ENCODE measurements at places on chromosomes 1 and 21.

GRCh38 chr1:6198646-6199297, 623 bp downstream of the RPL22 start:
- no peak for DNase-seq

GRCh38 chr1:155522069-155522468, 40.5 kb downstream of the ASH1L start:
- no peak for DNase-seq

DNA sequence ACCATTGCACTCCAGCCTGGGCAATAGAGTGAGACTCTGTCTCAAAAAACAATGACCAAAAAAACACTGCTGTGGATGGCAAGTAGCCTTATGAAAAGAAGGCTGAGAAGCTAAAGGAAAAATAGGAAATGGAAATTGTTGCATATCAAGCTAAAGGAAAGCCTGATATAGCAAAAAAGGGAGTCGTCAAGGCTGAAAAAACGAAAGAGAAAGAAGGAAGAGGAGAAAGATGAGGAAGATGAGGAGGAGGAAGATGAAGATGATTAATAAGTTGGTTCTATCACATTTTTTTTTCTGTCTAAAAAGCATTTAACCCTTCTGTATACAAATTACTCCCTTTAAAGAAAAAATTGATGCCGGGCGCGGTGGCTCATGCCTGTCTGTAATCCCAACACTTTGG, 10.2 kb upstream of the PRDX1 start:
- DNase-seq: no peak

DNA sequence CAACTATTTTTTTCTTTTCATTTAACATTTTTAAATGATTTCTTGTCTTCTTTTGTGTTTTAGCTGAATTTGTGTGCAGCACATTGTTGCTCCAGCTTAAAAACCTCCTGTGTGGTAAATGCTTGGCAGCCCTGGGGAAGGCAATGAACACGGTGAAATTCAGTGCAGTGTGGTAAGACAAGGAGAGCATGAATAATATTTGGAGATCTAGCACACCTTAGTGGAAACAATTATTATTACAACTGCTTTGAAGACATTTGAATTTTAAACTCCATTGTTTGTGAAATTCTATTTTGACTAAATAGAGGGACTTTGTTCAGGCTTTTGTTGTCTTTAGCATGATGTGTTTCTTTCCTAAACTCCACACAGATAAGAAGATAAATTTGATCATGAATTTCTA, 242.6 kb upstream of the CXADR start:
- DNase-seq: peak; percentile 36

- no peak for DNase-seq
Observed at GRCh38 chr1:225928186-225929175, 4.4 kb upstream of the PYCR2 start.

DNA sequence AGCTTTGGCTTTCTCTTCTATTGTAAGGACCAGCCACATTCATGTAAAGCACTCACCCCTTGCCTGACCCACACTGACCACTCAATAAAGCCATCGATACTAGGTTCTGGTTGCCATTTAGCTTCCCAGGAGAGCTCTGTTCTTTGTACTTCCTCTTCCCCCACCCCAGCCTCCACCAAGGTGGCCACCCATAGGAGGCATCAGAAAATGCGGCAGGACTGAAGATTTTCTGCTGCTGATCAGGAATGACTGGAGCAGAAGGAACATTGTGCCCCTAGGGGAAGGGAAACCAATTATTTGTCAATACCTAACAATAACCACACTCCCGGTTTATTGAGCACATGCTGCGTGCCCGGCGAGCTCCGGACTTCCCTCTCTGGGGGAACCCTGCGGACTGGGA, 5.2 kb upstream of the SMIM12 start:
- no peak for DNase-seq

- no peak for DNase-seq
Observed at GRCh38 chr21:45539046-45539795, 3.0 kb downstream of the SLC19A1 start.

DNA sequence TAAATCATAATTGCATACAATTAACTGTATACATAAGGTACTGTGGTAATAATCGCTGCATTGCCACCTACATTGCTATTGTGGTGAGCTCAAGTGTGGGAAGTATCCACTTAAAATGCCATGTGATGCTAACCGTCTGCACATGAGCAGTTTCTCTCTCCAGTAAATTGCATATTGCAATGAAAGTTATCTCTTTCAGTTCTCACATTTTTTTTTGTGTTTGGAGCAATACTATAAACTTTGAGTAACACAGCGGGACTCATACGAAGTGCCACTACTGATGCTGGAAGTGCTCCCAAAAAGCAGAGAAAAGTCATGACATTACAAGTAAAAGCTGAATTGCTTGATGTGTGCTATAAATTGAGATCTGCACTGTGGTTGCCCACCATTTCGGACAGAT, 38.5 kb downstream of the DISC1 start:
- DNase-seq: peak; percentile 10

GRCh38 chr1:36938819-36939218, 95.5 kb downstream of the GRIK3 start:
- no peak for DNase-seq

DNA sequence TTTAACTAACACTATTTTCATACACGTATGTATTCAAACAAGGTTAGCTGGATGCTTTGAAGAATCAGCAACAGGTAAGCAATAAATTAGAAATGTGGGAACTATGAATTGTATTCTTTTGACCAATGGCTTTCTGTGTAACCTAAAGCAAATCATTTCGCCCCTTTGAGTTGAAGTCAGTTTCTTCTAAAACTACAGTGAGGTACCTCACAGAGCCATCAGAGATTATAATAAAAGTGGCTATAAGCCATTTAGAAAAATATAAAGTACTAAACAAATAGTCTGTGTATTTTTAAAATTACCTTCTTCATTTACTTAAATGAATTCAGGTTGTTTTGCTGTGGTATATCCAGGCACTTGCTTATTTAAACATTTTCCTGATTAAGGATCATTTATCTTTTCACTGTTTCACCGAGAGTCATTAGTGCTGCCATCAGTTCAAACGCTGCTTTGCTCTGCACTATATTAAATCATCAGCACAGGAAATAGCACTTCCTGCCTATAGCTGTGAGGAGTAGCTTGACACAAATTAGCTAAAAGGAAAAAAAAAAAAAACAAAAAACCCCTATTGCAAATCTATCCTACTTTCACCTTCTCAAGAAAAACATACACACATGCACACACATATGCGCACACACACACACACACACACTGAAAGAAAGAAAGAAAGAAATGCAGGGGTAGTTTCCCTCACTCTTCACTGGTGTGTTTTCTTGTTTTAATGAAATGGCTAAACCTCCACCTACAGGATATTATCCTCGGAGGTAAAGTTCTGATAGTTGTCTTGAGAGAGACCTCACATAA, 39.8 kb upstream of the C1orf105 start:
- DNase-seq: no peak

- no peak for DNase-seq
Observed at GRCh38 chr1:184813528-184814089, 59.0 kb upstream of the EDEM3 start.

- DNase-seq: no peak
Observed at GRCh38 chr1:117658676-117659075, 52.8 kb downstream of the TENT5C start.

DNA sequence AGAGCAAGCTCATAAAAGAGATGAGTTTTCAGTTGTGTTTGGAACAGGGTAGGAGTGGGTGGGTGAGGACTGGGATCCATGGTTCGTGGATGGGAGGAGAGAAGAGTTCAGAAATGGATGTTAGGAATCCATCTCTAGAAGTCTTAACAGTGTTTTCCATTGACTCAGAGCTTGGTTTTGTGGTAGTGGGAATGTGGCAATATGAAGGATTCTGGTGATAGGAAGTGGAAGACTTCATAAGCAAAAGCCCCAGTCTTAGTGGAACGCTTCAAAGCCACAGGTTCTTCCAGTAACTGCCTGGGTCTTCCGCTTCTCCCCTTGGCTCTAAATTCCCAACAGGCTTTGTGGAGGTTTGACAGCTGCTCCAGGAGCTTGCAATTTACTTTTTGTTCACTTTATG, 167.9 kb downstream of the KCNJ6 start:
- DNase-seq: no peak

GRCh38 chr1:214420341-214420740, 131.1 kb downstream of the PTPN14 start:
- no peak for DNase-seq

- DNase-seq: no peak
Observed at GRCh38 chr1:41419584-41420295, 58.5 kb downstream of the FOXO6 start.

- DNase-seq: no peak
Observed at GRCh38 chr1:182598296-182598695, 5.9 kb downstream of the RGS16 start.

DNA sequence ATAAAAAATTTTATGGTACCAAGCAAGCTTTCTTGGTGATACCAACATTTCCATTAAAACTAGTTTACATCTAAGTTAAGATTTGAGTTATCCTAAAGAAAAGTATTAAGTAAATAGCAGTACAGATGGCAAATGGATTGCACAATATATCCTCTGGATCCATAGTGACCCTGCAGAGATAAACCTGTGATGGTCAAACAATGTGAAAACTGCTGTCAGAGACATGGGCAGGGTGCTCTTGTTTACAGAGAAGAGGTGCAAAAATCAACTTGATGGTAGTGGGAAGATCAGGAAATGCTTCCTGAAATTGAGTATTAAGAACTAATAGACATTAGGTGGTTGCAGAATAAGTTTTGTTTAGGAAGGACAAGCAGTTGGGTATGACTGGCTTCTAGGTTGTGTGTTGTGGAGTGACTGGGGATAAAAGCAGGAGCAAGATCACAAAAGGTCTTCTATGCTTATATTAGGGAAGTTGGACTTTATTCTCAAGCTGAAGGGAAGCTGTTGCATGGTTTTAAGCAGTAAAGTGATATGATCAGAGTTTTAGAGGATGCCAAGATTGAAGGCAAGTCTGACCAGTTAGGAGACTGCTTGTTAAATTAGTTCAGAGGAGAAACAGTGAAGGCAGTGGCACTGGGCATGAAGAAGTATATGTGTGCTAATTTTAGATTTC, 9.9 kb downstream of the TTC3 start:
- no peak for DNase-seq

GRCh38 chr1:210731193-210731592, 402.5 kb downstream of the HHAT start:
- no peak for DNase-seq

- DNase-seq: no peak
Observed at GRCh38 chr1:176601348-176601747, 138.4 kb downstream of the PAPPA2 start.

DNA sequence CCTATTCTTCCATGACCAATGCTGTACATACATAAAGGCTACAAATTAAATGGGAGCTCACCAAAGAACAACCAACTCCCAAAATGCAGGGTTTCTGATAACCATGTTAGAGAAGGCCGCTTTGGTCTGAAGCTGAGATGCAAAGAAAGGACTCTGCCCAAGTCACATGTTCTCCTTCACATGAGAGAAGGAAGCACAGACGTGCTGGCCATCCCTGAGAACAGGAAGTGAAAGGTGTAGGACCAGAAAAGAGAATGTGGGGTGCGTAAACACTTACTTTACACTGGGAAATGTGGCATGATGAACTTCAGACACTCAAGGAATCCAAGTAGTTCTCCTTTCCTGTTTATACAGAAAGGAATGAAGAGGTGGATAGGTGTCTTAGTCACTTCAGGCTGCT, 31.7 kb upstream of the TADA1 start:
- DNase-seq: no peak

- peak; percentile 95 for DNase-seq
Observed at GRCh38 chr1:210800301-210800700, 333.6 kb downstream of the KCNH1 start.

GRCh38 chr1:3408751-3409266, 45.7 kb upstream of the ARHGEF16 start:
- DNase-seq: no peak

DNA sequence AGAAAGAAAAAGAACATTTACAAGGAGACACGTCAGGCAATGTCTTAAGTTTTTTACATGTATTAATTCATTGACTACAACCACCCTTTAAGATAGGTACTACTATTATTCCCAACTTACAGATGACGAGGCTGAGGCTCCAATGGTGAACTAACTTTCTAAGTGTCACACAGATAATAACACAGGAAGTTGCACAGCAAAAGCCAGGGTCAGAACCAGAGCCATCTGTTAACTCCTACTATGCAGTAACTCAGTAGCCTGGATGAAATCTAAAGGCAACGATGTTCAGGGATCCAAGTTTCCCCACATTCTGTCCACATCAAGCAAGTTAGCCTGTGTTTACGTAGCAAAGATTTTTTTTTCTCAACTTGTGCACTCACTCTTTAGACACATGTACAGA, 371.7 kb downstream of the PTPRC start:
- DNase-seq: no peak

- DNase-seq: no peak
Observed at GRCh38 chr1:147611586-147611985, 58.7 kb downstream of the ACP6 start.

DNA sequence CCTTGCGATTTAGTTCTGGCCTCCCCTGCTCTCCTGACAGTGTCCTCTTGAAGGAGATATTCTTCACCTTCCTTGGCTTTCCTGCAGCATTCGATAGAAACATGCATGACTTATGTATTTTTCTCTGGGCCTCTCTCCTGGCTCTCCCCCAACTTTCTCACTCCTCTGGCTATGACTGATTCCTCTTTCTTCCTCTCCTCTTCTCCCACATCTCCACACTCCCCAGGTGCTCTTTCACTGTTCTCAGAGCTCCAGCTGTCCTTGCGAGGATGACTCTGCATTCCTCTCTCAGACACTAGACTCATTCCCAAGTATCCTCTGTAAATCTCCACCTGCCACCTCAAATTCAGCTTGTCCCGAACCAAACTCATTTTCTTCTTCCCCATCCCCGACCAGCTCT, 18.0 kb downstream of the LRRC42 start:
- no peak for DNase-seq

DNA sequence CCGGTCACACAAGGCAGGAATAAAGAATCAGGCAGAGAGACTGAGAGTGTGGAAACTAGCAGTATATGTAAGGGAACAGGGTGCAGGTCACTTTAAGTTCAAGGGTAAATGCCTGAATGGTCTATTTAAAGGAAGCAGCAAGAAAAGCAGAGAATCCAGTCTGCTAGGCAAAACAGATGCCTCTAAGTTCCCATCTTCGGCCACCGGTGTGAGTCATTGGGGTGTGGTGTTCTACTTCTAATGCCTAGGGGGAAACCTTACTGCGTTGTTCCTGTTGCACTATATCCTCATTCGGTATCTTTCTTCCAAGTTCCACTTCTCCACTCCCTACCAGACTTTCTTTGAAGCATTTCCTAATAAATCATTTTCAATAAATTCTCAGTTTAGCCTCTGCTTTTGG, 259.9 kb downstream of the HHIPL2 start:
- no peak for DNase-seq

Measured in DMS79 (cell line).